ENCODE measurements at places on chromosomes 1 and 21. TPM values are rescaled to one million over a fixed set of nuclear protein-coding genes. Genes with fewer than 3 reads are reported as not detected.
A peak's percentile ranks its signal among the peaks of the same experiment; 100 is the strongest.

The PLA2G2A gene
- total RNA-seq: 2,023 TPM

- no peak for DNase-seq
These were observed 22.9 kb downstream of the NRDC start for GRCh38 chr1:51855624-51856023.

The BOLA1 gene
- total RNA-seq: 10.7 TPM

The MRPL24 gene
- 63.7 TPM for total RNA-seq

- DNase-seq: no peak
These were observed 240.1 kb upstream of the ADGRL2 start for GRCh38 chr1:81560629-81561028.

The RWDD3 gene
- total RNA-seq: 17.4 TPM

The CRNN gene
- not detected for total RNA-seq

DNA sequence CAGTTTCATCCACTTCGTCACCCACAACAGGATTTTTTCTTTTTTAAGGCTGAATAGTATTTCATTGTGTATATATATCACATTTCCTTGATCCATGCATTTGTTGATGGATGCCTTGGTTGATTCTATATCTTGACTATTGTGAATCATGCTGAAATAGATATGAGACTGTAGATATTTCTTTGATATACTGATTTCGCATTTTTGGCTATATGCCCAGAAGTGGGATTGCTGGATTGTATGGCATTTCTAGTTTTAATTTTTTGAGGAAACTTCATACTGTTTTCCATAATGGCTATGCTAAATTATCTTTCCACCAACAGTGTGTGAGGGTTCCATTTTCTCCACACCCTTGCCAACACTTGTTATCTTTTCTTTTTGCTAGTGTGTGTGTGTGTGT, 5.0 kb downstream of the GUCA2B start:
- DNase-seq: no peak

DNA sequence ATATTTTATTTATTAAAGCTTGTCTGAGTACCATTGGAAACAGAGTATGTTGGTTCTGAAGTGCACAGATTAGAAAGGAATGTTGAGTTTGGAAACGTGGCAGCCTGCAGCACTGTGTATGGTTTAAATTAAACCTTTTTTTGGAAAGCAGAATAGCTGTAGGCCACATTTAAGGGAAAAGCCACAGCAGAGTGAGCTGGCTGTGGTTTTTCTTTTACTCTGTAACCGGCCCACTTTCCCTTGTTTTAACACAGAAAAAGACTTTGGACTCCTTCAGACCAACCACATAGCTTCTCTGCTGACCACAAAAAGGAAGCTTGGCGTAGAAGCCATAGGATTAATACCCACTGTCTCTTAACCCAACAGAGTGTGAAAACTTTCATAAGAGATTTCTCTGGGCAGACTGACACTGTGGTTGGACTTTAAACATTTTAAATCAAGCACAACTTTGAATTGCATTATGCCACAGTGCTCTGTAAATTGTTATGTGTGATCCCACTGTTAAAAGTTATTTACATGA, 75.2 kb downstream of the NFIA start:
- no peak for DNase-seq

GRCh38 chr1:211910913-211911485, 80.4 kb upstream of the LPGAT1 start:
- DNase-seq: no peak

The KCNE1 gene
- total RNA-seq: 4.5 TPM

DNA sequence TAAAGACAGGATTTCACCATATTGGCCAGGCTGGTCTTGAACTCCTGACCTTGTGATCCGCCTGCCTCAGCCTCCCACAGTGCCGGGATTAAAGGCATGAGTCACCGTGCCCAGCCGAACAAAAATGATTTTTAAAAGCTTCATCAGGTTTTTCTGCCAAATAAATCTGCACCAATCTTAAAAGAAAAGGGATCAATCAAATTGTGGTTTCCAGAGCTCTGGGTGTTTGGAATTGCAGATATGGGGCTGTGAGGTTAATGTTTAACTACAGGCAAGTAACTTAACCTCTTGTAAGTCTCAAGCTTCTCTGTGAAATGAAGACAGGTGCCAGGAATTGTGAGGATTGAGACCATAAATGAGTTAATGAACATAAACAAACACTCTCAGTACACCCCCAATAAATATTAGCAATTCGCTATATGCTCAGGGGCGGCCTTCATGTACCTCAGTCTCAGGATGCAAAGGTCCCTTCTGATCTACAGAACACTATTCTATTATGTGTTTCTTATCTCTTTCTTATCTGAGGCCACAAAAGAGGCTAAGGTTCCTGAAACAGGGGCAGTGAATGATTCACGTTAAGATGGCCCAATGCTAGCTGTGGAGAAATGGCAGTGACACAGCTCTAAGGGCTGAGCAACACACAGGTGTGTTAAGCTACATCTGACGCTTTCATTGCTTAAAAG, 7.1 kb upstream of the GNPAT start:
- DNase-seq: no peak

DNA sequence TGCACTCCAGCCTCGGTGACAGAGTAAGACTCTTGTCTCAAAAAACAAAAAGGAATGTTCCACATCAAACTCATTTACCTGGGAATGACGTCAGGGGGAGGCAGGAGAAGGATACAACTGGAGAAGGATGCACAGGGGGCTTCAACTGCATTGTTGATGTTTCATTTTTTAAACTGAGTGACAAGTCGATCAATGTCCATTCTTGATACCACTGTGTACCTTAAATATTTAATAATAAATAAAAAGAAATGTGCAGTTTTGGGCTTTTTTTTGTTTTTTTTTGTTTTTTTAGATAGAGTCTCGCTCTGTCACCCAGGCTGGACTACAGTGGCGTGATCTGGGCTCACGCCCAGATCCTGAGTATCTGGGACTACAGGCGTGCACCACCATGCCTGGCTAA, 35.8 kb downstream of the PLEKHO1 start:
- no peak for DNase-seq

GRCh38 chr1:155761736-155762405, 73.0 kb downstream of the DAP3 start:
- no peak for DNase-seq

GRCh38 chr21:31866077-31866511, 6.7 kb upstream of the HUNK start:
- peak; percentile 93 for DNase-seq

- no peak for DNase-seq
These were observed 11.2 kb downstream of the MEF2D start for GRCh38 chr1:156489166-156489934.

The LY9 gene
- total RNA-seq: 0.52 TPM

DNA sequence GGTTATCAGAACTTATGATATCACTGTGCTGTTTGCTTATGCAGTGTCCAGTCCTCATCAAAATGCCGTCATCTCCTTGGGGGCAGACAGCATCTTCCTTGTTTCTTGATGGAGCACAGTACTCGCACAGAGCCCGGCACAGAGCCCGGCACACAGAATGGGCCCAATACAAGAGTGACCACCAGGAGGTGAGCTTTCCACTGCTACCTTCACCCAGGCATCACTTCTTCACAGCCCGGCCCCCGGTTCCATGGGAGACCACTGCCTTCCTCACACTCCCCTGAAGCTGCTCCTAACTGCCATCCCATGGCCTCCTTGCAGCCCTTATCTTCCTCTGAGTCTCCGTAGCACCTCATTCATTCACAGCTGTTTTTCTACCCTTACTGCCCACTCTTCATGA, 94.0 kb downstream of the TNR start:
- no peak for DNase-seq

The LHX8 gene
- total RNA-seq: not detected

DNA sequence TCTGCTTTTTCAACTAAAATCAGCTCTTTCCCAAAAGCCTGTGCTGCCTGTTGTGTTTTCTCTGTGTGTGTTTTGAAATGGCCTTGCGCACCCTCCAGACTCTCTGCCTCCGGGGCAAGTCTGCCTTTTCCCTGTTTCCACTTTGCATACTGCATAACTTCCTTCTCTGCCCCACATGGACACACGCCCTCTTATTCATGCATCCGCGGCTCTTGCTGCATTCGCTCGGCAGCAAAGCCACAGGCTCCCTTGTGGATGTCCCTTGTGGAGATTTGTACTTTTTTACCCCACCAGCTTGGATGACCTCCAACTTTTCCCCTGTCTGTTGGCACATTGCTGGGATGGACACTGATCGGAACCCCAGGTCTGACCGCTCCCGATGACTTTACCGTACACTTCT, 147.6 kb downstream of the ADSS2 start:
- peak; percentile 57 for DNase-seq

- DNase-seq: no peak
These were observed 25.2 kb downstream of the VAMP4 start for GRCh38 chr1:171716616-171717015.

GRCh38 chr21:37422382-37422781, 55.8 kb downstream of the DYRK1A start:
- DNase-seq: no peak

GRCh38 chr1:235415008-235415904, 48.0 kb downstream of the TBCE start:
- DNase-seq: peak; percentile 85

DNA sequence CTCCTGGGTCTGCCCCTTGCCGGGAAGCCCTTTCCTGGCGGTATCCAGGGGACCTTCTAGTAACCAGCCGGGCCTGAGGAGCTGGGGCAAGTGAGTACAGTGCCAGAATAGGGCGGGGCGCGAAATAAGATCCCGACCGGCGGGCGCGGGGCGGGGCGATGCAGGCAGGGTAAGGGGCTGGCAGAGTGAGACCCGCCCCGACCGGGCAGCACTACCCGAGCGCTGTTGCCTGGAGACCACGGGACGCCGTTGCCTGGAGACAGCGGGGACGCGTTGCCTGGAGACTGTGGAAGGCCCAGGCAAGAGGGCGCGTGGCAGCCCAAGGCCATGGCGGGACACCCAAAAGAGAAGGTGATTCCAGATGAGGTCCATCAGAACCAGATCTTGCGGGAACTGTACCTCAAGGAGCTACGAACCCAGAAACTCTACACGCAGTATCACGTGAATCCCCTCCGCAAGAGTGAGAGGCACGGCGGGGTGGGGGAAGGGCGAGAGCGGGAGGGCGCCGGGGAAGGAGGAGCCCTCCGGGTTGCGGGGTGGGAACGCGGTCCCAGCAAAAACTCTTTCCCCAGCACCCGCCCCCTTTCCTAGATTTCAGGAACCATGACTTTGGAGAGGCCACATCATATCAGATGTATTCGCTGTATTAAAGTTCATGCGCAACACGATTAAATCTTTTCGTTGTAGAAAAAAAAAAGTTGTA, 24.3 kb downstream of the EBNA1BP2 start:
- peak; percentile 86 for DNase-seq

The CR2 gene
- 1.1 TPM for total RNA-seq

The METTL18 gene
- total RNA-seq: 5.0 TPM

The PRAMEF13 gene
- not detected for total RNA-seq

GRCh38 chr1:26483980-26484379, 11.7 kb downstream of the HMGN2 start:
- no peak for DNase-seq

The KCNK1 gene
- 6.3 TPM for total RNA-seq

DNA sequence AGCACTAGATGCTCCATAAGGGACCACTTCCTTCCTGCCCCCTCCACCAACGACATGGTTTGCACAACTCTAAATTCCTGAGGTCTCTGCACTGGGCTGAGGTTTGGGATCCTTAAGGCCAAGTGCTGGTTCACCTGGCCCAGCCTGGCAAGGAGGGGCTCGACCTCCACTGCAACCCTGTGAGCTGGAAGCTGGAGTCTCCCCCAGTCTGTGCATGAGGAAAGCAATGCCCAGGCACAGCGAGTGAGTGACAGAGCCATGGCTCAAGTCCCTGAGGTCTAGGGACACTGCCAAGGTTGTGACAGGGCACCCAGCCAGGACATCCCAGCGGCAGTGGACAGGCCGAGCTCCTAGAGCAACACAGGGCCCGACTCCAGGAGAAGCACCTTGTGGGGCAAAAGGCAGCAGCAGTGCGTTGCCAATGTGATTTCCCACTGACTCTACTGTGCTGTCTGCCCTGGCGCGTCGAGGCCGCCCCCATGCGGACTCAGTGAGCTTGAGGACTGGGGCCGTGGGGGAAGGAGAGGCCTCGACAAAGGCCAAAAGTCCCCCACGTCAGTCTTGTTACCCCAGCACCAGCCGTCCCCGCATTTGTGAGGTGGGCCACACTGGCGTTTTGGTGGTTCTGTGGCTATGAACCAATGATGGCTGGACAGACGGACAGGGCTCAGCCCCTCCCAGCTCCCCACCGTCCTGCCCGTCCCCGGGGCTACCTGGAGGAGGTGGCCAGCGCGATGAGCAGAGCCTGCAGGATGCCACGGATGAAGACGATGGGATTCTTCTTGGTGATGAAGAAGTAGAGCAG, 30.0 kb downstream of the PODN start:
- no peak for DNase-seq

- no peak for DNase-seq
These were observed 300.6 kb downstream of the ZNF326 start for GRCh38 chr1:90295534-90295933.

GRCh38 chr1:244165701-244166100, 114.6 kb downstream of the ZBTB18 start:
- DNase-seq: no peak

DNA sequence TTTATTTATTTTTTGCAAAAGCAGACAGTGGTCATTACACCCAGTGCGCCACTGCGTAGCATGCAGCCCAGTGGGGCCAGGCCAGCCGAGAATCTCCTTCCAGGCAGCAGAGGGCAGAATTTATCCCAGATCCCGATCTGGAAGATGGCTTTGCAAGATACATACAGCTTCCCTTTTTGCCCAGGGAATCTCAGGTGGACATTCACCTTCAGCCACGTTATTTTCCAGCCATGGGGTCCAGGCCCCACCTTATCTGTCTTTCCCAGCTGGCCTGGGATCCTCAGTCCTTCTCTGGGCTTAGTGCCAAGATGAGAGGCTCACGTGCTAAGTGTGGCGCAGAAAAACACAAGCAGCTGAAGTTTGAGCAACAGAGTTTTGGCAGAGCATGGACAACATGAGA, 123.6 kb downstream of the AJAP1 start:
- DNase-seq: no peak

DNA sequence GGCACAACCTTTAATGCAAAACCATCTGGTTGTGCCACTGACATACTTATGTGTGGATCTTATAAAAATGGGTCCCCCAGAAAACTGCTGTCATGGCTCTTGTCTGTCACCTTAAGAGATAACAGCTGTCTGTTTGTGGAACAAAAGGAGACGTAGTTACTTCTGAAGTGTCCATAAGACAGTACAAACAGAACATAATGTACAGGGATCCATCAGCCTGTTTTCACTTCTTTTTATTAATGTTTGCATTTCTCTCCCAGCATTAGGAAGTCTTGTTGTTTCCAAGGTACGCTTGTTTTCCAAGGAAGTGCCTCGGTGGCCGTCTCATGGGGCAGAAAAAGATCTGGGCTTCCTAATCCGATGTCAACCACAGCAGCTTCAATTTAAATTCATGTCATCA, 11.2 kb upstream of the ST6GALNAC5 start:
- no peak for DNase-seq

DNA sequence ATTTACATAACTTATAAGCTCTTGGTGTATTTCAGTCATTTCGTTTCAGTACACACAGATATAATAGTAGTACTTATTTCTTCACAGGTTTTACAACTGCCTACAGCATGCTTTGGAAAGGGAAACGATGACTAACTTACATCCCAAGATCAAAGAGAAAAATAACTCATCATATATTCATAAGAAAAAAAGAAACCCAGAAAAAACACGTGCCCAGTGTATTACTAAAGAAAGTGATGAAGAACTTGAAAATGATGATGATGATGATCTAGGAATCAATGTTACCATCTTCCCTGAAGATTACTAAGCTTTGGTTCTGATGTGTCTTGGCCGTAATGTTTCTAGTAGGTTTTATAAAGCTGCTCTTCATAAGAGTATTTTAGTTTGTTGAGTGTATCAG, 30.9 kb downstream of the TYW3 start:
- no peak for DNase-seq

- no peak for DNase-seq
These were observed 134.9 kb downstream of the CLEC20A start for GRCh38 chr1:178361847-178362246.

Measured in posterior vena cava (tissue), 2 donors.